D341Med (cell line): ENCODE measurements at places on chromosomes 5 and 9.

DNA sequence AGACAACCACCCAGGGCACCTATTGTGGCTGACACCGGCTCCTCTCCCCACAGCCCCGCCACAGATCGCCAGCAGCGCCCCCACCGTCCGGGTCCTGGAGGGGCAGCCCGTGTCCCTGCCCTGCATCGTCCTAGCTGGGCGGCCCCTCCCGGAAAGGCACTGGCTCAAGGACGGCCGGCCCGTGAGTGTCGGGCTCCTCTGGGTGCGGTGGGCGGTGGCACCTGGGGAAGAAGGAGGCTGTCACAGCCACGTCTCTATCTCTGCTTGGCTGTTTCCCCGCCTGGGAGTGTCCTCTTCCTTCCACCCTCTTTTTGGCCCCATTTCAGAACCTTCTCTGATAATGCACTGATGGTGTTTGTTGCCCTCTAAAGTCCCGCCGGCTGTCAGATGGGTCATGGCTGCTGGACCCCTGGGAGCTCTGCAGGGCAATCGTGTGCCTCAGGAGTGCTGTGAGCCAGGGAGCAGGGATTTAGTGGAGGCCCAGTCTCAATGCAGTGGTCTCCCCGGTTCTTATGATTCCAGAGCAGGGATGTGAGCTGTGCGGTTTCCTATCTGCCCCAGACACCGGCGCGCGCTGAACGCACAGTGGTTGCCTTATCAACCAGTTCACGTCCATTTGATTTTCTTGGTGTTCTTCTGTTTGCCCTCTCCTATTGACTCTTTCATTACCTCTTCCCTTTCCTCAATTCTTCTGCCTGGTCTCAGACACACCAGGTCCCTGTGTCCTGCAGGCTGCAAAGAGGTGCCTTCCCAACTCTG is 55.3 kb downstream of the HMCN2 start:
- no peak for DNase-seq

GRCh38 chr5:154335065-154335448 is 110.7 kb upstream of the SAP30L start:
- no peak for DNase-seq

DNA sequence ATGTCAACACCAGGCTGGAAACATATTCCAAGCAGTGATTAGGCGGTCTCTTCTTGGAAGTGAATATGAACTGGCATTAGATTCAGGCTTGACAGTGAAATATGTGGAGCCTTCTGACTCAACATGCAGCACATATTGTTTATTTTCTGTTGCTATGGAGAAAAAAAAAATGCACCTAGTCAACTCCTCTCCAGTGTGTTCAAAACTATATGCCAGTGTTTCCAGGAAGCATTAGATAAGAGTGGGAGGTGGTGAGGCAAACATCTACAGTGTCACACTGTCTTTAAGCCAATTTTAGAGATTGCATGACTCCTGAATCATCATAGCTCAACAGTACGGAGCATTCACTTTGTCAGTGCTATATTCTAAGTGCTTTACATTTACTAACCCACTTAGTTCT is 117.9 kb downstream of the HCN1 start:
- DNase-seq, result no peak

GRCh38 chr9:88923653-88924288 is 67.5 kb upstream of the S1PR3 start:
- DNase-seq, result no peak

GRCh38 chr5:156322666-156323065 is 4.3 kb upstream of the SGCD start:
- DNase-seq, result no peak

DNA sequence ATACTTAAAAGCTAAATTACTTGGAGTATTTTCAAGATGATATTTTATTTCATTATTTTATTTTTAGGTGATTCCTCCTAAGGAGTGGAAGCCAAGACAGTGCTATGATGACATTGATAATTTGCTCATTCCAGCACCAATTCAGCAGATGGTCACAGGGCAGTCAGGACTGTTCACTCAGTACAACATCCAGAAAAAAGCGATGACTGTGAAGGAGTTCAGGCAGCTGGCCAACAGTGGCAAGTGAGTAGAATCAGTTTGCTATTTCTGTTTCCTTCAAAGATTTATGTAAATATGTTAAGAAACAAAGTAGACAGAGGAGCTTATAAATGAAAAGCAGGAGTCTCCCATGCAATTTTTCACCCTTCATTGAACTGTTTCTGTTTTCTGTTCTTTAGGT is 47.8 kb downstream of the KDM4C start:
- no peak for DNase-seq
